ENCODE measurements at places on chromosomes 7 and 10. TPM values are rescaled to one million over a fixed set of nuclear protein-coding genes. Genes with fewer than 3 reads are reported as not detected.

The ESYT2 gene
- 87.3 TPM for total RNA-seq

The TRIM50 gene
- not detected for total RNA-seq

The RASA4B gene
- 1.7 TPM for total RNA-seq

The NHLRC2 gene
- 4.8 TPM for total RNA-seq

The STEAP1B gene
- not detected for total RNA-seq

The TEX47 gene
- not detected for total RNA-seq

The OIT3 gene
- total RNA-seq = 0.16 TPM

The SPDYE11 gene
- total RNA-seq = not detected

The PDZD7 gene
- 1.2 TPM for total RNA-seq

The AKR1C3 gene
- total RNA-seq = 1,175 TPM

The LIPM gene
- total RNA-seq = not detected

The AGAP9 gene
- total RNA-seq = 11.5 TPM

The LBX1 gene
- not detected for total RNA-seq

The COL28A1 gene
- 0.56 TPM for total RNA-seq

The NANOS1 gene
- 2.8 TPM for total RNA-seq

The ARMC10 gene
- 34.6 TPM for total RNA-seq

The LOXL4 gene
- total RNA-seq = 1.5 TPM

The DNA2 gene
- 10.1 TPM for total RNA-seq

The GPNMB gene
- total RNA-seq = 3.2 TPM

The AGBL3 gene
- 1.2 TPM for total RNA-seq

The OPALIN gene
- not detected for total RNA-seq

The SEMA4G gene
- 7.1 TPM for total RNA-seq

The NEURL1 gene
- total RNA-seq = 0.50 TPM

The INPP5A gene
- 13.5 TPM for total RNA-seq

The ITGB1 gene
- 990 TPM for total RNA-seq

The ICA1 gene
- total RNA-seq = 1.0 TPM

The TNPO3 gene
- total RNA-seq = 42.1 TPM

The NEUROG3 gene
- total RNA-seq = not detected

The ANKRD2 gene
- 6.4 TPM for total RNA-seq

The FAM20C gene
- 38.0 TPM for total RNA-seq

The CTAGE15 gene
- not detected for total RNA-seq

The GLI3 gene
- 0.09 TPM for total RNA-seq

The IKZF1 gene
- total RNA-seq = not detected

The CTAGE4 gene
- total RNA-seq = not detected

The ZNF107 gene
- total RNA-seq = 2.6 TPM

The DAGLB gene
- total RNA-seq = 15.8 TPM

The CYP26A1 gene
- 3.9 TPM for total RNA-seq

The OR2A5 gene
- total RNA-seq = not detected

The SPAM1 gene
- total RNA-seq = not detected

The BMI1 gene
- 41.7 TPM for total RNA-seq

The RAB11FIP2 gene
- 18.4 TPM for total RNA-seq

The SCART1 gene
- 0.31 TPM for total RNA-seq
